ENCODE measurements at places on chromosomes 11 and 22.

- DNase-seq, result no peak
Measured at GRCh38 chr22:24942301-24942700, 4.2 kb downstream of the LHFPL7 start.

GRCh38 chr11:33110083-33110482 is 51.2 kb downstream of the CSTF3 start:
- DNase-seq, result no peak

- no peak for DNase-seq
Measured at GRCh38 chr11:132122735-132123134, 752.3 kb downstream of the NTM start.

DNA sequence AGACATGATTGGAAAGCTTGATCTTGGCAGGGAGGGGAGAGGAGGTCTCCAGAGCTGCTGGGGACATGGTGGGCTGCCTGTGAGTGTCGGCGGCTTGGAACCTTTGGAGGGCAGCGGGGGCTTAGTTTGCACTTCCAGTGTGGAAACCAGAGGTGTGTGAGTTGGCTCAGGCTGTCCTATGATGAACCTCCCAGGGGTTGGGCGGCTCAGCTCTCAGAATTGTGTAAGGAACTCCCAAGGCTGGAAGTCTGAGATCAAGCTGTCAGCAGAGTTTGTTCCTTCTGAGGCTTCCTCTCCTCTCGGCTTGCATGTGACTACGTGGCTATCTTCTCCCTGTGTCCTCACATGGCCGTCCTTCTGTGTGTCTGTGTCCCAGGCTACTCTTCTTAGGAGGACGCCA is 87.9 kb upstream of the B3GAT1 start:
- no peak for DNase-seq

GRCh38 chr22:42997582-42998090 is 17.3 kb downstream of the PACSIN2 start:
- DNase-seq, result no peak

All from kidney epithelial cell (primary cell).